ENCODE measurements at places on chromosomes 4 and X.

DNA sequence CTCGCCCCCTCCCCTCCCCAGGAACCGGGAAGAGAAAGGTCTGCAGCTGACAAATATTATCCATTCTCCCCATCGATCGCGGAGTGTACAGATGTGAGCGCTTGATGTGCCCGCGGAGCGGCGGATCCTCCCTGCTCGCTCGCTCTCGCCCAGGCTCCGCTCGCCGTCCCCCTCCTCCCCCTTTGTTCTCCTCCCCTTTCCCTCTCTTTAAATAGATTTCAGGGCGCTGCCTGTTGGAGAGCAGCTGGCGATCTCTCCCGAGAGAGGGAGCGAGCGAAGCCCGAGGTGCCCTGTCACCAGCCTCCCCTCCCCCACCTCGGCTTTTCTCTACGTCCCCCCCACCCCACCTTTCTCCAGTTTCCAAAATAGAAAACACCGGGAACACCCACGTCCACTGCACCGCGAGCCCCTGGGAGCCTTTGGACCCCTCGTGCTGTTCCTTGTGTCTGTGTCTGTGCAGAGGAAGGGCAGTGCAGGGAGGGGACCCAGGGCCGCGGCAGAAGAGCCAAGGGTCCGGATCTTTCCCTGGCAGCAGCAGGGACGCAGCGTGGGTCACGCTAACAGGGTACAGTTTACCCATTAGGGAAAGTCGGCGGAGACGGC lies 56.6 kb upstream of the BCOR start:
- no peak for DNase-seq

- DNase-seq: no peak
Measured at GRCh38 chr4:112910109-112910736, 139.2 kb upstream of the ANK2 start.

DNA sequence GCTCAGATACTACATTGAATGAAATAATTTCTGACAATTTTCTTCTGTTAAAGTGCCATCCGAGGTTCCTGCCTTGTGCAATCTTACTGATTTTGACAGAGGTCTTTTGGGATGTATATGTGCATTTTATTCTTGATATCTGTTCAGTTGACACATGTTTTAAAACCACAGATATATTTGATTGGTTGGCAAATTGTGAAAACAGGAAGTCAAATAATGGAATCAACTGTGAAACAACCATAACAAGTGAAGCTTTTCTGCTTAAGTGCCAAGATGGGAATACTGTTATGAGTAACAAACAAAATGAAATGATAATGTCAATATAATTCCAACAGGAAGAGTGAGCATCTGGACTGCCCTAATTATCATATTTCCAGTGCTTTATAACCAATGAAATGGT lies 84.9 kb upstream of the TET2 start:
- DNase-seq: no peak

GRCh38 chr4:7844594-7844991 lies 95.1 kb downstream of the AFAP1 start:
- no peak for DNase-seq

GRCh38 chr4:175656649-175657048 lies 155.4 kb downstream of the GPM6A start:
- no peak for DNase-seq

DNA sequence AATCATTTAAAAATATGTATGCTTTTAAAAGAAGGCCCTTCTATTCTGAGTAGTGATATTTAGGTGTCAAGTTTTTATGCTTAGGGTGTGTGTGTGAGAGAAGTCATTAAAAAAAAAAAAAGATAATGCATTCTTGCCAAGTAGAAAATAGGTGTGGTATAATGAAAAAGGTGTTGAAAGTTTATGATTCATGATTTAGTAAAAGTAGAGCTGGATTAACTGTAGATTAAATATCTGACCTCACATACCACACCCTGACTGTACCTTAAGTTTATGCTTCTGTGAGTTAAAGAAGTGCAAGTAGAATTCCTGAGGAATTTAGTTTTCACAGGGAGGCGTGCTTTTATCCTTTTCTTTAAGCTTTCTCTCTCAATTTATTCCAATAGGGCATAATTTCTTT lies 71.1 kb downstream of the BMPR1B start:
- no peak for DNase-seq

DNA sequence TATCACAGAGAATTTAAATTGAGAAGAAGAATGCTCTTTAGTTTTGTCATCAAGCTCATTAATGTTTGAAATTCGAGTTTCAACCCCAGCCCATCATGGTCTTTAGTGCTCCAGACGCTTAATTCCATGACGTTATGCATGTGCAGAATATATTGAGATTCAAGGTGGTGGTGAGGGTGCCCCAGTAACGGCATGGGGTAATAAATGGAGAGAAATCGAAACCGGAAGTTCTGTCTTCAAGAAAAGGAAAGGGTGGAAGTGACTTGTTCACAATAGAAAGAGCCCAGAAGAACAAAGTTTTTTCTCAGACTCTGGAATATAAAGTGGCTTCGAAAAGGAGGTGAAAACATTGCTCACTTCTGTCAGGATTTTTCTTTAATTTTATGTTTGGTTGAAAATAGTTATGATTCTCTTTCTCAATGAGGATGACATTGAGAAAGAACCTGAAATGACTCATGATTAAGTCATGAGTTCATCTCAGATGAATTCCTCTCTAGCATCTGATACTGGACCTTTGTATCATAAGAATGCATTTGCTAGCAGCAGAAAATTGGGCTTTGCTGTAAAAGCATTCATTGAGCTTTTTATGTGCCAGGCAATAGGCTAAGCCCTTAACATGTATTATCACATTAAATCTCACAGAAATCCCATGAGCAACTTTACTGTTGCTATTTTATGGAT lies 779 bp upstream of the DDX60L start:
- no peak for DNase-seq

- no peak for DNase-seq
Measured at GRCh38 chr4:19438233-19438632, 813.5 kb upstream of the SLIT2 start.

- DNase-seq: no peak
Measured at GRCh38 chrX:153588782-153589446, 10.0 kb downstream of the CCNQ start.

GRCh38 chr4:101774807-101775206 lies 15.7 kb upstream of the BANK1 start:
- no peak for DNase-seq

DNA sequence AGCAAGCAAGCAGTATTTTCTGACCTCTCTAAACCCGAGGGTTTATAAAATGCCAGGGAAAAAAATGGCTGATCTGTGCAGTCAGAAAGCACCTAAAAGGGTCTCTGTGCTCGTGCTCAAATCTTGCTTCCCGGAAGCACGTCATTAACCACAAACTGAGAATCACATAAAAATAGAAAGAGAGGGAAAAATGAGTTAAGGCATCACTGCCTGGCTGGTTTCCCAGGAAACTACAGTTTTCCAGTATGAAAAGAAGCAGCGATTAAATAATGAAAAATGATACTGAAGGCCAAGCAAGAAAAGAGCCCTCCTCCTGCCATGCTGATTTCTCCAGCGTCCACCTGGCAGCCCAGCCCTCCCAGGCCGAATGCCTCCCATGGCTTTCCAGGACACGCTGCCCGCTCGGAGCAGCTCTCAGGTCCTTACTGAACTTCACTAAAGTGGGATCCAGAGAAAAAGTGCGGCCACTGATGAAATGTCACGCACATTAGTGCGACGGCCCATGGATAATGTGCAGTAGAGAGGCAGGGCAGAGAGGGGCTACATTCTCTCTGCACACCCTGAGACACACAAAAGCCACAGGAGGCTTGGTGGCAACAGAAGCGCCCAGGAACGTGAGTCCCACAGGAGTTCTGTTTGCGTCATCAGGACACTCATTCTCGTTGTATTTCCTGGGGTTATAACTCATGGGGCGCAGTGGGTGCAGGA lies 80.4 kb downstream of the WFS1 start:
- no peak for DNase-seq

DNA sequence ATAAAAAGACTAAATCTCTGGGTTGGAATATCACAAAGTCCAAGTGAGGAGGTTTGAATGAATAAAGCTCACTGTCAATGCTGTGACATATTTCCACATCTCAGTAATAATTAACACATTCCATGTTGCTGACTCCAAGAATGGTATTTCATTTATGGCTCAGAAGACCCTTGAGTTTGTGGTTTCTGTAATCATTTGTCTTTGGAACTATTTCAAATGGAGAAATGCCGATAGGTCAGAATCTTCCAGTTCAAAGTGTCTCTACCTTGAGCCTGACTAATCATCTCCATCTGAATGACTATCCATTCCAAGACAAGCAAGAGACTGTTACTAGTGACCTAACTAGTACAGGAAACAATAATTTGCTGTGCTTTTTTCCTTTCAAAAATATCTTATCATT lies 24.2 kb upstream of the SLC2A9 start:
- no peak for DNase-seq

GRCh38 chr4:12409507-12410190 lies 981.0 kb upstream of the HS3ST1 start:
- no peak for DNase-seq

DNA sequence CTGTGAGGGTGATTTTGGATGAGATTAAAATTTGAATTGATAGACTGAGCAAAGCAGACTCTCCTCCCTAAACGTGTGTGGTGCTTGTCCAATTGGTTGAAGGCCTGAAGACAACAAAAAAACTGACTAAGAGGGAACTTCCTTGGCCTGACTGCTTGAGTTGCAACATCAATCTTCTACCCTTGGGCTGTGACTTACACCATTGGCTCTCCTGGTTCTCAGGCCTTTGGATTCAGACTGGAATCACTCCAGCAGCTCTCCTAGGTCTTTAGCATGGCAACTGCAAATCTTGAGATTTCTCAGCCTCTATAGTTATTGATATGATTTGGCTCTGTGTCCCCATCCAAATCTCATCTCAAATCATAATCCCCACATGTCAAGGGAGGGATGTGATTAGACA lies 49.7 kb upstream of the IGFBP7 start:
- DNase-seq: no peak

DNA sequence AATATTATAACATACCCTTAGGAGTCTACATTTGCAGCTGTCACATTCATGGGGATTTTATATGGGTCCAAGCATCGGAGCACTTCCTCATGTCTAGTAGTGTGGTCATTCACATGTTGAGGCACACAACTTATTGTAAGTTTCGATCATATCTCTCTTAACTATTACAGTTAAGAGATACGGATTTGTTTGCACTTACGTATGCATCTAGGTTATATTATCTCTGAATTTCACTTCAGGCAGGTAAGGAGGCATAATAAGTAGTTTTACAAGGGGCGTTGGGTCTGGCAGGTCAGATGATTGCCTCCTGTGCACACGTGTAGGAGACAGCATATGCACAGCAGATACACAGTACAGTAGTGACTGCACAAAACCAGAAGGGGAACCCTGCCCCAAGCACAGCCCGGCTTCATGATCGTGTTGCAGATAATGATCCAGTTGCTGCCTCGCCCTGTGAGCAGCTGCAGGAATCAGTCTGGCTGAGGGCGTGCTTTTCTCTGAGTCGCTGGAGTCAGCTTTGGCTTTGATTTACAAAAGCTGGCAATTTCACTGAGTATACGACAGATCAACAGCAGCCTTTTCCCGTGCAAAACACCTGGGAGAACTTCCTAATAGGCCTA lies 302.9 kb upstream of the GATB start:
- no peak for DNase-seq

- no peak for DNase-seq
Measured at GRCh38 chr4:84028340-84028739, 470.8 kb downstream of the NKX6-1 start.

DNA sequence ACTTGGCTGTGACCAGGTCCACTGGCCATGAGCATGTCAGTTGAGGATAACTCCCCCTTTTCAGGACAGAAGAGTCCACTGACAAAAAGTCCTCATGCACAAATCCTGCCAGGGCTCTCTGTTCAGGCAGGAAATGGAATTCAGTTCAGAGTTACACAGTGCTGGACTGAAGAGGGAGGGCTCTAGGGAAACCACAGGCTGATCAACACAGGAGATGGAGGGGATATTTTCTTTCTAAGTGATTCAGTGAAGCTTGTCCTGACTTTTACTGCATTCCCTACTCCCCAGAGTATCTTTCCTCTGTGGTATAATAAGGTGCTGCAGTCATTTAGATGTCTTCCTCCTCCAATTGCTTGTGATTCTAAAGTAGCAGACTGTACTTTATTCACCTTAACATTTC lies 335.5 kb upstream of the IGFBP7 start:
- DNase-seq: no peak

- no peak for DNase-seq
Measured at GRCh38 chr4:147994076-147994475, 262.2 kb downstream of the ARHGAP10 start.

- no peak for DNase-seq
Measured at GRCh38 chr4:48242511-48243195, 27.0 kb downstream of the TEC start.

DNA sequence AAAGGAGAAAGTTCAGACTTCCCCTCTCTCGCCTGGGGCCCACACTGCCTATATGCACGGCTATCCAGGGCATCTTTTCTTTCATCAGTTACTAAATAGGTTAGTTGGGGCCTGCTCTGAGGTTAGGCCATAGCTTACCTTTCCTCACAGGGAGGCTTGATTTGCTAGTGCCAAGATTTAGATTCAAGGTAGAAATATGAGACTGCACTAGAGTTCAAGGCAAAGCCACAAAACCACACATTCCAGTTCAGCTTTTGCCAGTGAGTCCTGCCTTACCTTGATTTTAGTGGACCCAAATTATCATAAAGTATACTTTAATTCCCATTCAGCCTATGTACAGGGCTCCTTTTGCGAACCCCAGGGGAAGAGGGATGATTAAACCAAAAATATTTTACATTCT lies 762.8 kb downstream of the PDHA2 start:
- DNase-seq: no peak

DNA sequence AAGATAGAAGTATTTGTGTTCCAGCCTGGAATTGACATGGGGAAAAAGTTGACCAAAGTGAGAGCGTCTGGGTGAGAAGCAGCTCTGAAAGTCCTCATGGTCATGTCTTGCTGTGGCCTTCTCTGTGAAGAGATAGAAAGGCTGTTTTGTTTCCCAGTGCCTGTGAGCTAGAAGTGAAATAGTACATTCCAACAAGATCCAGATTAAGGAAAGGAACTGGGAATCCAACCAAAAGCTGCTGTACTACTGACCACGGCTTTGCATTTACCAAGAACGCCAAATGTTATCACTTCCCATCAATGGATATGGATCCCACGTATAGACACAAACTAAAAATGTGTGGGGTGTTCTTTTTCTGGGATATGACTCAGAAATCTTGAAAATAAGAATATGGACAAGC lies 51.2 kb downstream of the TENM3 start:
- no peak for DNase-seq

- no peak for DNase-seq
Measured at GRCh38 chr4:48904101-48904500, 2.5 kb downstream of the OCIAD2 start.

DNA sequence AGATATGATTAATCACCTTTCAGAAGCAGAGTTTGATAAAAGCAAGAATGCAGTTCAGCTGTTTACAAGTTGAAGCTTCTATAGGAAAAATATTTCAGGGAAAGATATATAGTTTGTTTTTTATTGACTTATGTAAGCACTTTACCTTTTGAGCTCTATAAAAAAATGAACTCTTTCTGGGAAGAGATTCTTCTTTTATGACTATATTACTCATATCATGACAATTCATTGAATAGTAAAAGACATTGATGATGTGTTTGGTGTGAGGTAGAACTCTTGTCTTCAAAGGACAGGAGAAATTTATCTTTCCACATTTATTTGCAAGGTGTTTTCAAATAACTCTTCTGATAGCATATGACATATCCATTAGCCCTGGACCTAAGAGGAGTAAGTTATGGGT lies 156.6 kb downstream of the SLC4A4 start:
- DNase-seq: no peak

Measured in esophagus squamous epithelium (tissue), 5 donors.